PC-3 (cell line): ENCODE measurements at places on chromosomes 7 and 10. TPM values are rescaled to one million over a fixed set of nuclear protein-coding genes. Genes with fewer than 3 reads are reported as not detected.

Gene ELN
- total RNA-seq = 0.07 TPM in 1 of 2 replicates, not detected in the other

Gene LRRD1
- total RNA-seq = not detected in 2 replicates

Gene NANOS1
- total RNA-seq = 5.4 and 6.0 TPM in 2 replicates

Gene WEE2
- total RNA-seq = not detected in 2 replicates

Gene HYAL4
- 0.26 and 0.98 TPM in 2 replicates for total RNA-seq

Gene GIMAP7
- total RNA-seq = not detected in 2 replicates

Gene BAG3
- total RNA-seq = 47.1 and 47.6 TPM in 2 replicates

Gene CDC14C
- not detected in 2 replicates for total RNA-seq

Gene CLCN1
- 0.55 and 0.69 TPM in 2 replicates for total RNA-seq

Gene OR6V1
- total RNA-seq = not detected in 2 replicates

Gene LHFPL3
- not detected in 2 replicates for total RNA-seq

DNA sequence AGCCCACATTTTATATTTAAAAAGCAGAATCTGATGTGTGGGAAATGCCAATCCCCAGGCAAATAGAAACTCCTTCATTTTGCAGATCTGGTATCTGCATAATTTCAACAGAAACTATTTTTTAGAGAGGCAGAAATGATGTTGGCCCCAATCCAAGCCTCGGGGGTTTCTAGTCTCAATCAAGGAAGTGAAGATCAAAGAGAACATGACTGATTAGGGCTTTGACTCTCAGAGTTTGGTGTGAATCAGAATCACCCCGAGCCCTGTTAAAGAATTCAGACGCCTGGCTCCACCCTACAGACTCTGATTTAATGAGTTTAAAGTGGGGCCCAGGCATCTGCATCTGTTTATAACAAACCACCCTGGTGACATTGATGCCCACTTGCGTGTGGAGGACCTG lies 36.7 kb upstream of the UBE2H start:
- no peak for DNase-seq

DNA sequence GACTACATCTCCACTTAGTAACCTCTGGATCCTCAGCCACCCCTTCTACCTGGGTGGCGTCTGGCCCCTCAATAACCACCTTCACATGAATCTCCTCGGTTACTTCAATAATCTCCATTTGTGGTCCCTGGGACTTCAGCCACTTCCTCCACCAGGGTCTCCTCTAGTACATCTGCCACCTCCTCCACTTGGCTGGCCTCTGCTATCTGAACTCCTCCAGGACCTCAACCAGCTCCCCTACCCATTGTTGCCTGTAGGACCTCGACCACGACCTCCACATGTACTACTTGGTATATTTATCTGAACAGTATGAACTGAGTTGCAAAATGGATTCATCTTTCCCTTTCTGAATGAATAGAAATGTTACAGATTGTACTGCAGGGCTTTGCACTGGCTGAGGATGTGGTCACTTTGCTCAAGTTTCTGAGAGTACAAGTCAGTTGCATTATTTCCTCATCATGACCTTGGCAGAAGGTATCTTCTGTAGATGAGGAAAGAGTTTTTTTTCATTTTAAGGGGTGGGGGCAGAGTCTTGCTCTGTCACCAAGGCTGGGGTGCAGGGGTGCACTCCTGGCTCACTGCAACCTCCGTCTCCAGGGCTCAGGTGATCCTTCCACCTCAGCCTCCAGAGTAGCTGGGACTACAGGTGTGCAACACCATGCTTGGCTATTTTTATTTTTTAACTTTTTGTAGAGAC lies 36.0 kb downstream of the MAT1A start:
- no peak for DNase-seq

DNA sequence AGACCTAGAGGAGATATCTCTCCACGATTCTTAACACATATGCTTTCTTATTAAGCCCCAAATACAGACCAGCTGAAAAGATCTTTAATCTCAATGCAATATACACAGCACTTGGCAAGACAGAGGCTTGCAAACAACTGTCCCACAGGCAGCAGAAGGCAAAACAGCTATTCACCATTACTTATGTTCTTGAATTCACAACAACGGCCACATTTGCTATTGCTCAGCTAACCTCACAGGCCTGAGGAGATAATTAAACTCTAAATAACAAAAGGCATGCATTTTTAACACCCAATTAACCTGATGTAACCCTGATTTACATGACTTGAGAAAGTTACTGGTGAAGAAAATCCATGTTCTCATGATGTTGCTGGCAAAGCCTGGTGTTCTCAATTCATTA lies 216.4 kb downstream of the CRPPA start:
- no peak for DNase-seq

GRCh38 chr10:102948786-102949185 lies 30.7 kb downstream of the CNNM2 start:
- no peak for DNase-seq

- DNase-seq = no peak
These were observed 633.9 kb upstream of the POT1 start for GRCh38 chr7:125563557-125563956.

DNA sequence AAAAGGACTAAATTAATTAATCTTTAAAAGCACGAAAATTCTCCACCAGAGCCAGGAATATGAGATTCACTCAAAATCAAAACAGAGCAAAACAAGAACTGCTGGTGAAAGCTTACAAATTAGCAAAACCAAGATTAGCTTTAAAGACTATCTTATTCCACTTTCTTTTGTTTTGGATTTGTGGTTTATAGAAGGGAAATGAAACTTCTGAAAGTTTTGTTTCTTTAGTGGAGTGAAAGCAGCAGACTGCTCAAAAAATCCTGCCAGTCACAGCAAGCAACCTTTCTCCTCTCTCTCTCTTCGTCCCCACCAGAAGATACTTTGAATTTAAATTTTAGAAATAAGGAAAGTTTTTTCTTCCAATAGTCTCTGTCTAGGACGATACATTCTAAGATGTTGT lies 7.8 kb downstream of the ACTA2 start:
- DNase-seq = no peak

DNA sequence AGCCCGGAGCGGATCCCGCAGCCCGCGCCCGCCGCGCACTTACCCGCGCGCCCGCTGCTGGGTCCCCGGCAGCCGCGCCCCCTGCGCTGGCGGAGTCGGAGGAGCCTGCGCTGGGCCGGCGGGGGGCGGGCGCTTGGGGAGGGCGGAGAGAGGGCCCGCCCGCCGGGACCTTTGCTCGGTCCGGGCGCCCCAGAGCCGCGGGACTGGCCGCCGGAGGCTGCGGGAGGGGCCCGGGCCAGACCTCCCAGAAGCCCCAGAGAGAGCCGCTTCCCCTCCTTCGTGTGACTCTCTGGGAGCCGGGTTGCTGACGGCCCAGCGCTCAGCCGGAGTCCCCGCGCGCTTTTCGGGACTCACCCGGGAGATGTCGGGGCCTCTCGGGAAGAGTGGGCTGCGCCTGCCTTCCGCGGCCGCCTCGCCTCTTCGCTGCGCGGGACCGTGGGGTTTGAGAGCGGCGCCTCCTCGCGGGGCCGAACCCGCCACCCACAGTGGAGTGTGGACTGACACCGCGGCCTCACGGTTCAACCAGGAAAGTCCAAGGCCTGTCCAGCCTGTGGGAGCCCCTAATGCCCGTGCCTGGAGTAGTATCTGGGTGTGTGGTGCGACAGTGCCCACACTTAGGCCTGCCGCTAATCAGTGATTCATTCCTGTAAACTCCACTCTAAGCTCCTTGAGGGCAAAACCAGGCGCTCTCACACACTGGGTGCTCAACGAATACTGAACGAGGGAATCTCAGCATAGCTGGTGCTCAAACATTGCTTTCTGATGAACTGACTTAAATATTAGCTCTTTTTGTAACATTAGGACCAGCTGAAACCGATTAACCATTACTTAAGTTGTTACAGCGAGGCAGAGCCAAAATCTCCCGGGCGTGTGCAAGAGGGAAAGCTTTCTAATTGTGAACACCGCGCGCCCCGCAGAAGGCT lies at the start of gene GSDME:
Gene GSDME, minus strand, starts transcription at position 112 of the 923 bp plus-strand sequence. CDS start 7,690 bp downstream, outside the sequence.
- peak; percentile 52 for DNase-seq

GRCh38 chr7:140326116-140326928 lies 72.0 kb downstream of the SLC37A3 start:
- peak; percentile 65 for DNase-seq

DNA sequence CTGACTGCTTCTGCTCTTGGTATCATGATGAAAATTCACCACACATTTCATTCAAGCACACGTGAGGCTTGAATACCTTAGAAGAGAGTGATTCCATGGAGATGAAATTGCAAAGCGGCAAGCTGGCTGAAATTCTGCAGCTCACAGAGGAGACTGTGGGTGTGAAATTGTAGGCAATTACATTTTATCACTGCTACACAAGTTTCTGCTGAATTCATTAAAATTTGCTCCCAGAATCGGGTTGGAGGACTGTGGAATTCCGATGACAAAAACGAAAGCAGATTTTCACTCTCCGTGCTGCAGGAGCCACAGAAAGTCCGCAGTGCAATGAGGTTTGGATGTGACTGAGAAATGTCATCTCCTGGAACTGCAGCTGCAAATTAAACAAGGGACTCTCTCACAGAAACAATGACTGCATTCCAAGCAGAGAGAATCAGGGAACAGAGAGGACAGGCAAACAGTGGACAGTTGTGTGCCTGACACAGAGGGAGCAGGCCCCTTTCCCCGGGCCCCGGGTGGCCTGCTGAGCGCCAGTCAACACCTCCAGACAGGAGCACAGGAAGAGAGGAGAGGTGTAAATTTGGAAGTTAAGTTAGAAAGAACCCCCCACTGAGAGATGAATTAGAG lies 109.1 kb downstream of the C10orf90 start:
- DNase-seq = no peak

GRCh38 chr7:138785587-138786437 lies 12.0 kb upstream of the TMEM213 start:
- peak; percentile 25 for DNase-seq

- DNase-seq = peak; percentile 100
These were observed 98.5 kb upstream of the LRRTM3 start for GRCh38 chr10:66827353-66827752.

DNA sequence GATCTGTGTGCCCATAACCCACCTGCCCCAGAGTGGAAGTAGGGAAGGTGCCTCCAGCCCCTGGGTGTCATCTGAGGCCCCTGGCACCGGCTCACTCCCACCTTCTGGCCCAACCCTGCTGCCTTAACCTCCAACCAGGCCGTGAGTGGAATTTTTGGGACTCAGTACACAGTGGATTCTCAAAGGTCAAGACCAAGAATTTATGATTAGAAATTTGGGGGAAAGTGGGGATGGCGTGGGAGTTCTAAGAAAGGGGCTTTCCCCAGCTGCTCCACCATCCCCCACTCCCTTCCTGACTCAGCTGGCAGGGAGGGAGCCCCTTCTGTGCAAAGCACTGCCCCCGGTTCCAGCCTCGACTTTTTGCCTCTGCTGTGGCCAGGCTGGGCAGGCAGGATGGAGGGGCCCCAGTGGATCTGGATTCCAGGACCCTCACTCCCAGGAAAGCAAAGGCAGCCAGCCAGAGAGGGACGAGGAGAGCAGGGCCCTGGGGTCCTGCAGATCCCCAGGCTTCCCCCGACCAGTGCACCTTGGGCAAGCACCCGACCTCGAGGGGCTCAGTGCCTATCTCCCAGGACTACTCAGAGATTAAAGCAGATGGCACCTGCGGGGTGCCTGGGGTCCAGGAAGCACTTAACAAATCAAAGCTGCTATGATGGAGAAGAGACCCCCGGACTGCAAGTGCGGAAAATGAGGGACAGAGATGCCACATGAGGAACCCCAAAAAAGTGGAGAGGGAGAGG lies 12.8 kb downstream of the SPOCK2 start:
- DNase-seq = no peak

GRCh38 chr7:19575909-19576557 lies 132.8 kb downstream of the POLR1F start:
- DNase-seq = peak; percentile 47

DNA sequence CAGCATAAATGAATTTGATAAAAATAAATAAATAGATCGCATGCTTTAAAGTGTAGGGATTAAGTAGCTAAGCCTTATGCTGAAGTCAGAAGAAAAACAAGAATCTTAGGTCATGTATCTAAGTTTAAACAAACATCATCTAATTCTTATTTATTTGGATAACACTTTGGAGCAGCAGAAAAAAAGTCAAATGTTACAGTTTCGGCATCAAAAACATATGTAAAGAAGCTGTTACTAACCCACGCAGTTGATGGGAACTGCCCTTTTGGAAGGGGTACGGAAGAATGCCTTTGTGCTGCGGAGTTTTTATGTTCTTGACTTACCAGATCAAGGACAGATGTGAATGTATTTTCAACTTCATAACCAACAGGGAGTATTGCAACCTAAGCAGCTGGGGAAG lies 37.3 kb upstream of the HABP2 start:
- DNase-seq = no peak

GRCh38 chr7:36066343-36066664 lies 86.8 kb upstream of the EEPD1 start:
- DNase-seq = no peak

GRCh38 chr10:100807241-100807951 lies 62.0 kb downstream of the PAX2 start:
- no peak for DNase-seq

DNA sequence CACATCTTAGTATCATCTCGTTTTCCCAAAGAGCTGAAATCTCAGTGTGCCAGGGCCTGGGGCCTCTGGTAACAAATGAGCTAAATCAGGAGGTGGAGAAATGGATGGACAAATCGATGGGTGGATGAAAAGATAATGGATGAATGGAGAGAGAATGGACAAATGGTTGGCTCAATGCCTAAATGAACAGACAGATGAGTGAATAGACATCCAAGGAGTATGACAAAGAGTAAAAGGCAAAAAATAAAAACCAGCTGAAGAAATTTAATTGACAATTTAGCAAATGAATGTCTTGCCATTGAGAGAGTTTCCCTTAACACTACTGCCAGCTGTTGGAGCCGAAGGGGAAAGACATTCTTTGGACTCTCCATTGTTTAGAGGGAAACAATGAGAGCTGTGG lies 8.0 kb downstream of the SYCE1 start:
- no peak for DNase-seq

DNA sequence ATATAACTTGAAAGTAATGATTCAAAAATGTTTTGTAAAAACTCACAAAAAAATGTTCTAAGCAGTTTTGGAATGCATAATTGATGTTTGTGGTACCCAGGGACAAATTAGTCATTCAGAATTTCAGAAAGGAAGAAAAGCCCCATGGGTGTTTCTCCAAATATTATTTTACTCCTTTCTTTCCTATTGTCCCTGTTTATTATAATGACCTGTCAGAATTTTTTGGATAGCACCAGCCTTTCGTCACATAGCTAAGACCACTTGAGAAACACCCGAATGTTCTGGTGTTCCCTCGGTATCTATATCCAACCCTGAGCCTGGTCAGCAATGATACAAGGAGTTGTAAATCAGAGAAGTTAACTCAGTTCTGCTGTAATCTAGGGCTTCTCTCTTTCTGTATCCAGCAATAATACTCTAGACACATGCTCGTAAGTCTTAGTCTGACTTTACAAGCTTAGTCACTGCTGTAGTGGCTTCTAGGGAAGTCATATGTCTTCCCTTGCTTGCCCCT lies 64.8 kb upstream of the MEOX2 start:
- DNase-seq = no peak

GRCh38 chr7:44762300-44762699 lies 13.7 kb downstream of the ZMIZ2 start:
- DNase-seq = no peak

- DNase-seq = no peak
These were observed 68.6 kb downstream of the HBP1 start for GRCh38 chr7:107237451-107237850.

- no peak for DNase-seq
These were observed 121.4 kb upstream of the PHYHIPL start for GRCh38 chr10:59055045-59055444.

- no peak for DNase-seq
These were observed 17.7 kb downstream of the TSPAN14 start for GRCh38 chr10:80471715-80472233.
